ENCODE measurements at places on chromosomes 4 and X. TPM values are rescaled to one million over a fixed set of nuclear protein-coding genes. Genes with fewer than 3 reads are reported as not detected.

Gene VSIG4
- total RNA-seq, result not detected

Gene AIFM1
- 17.2 TPM for total RNA-seq

Gene CXorf51A
- not detected for total RNA-seq

Gene CORIN
- total RNA-seq, result 0.16 TPM

Gene SRPX
- 64.1 TPM for total RNA-seq

Data from bladder microvascular endothelial cell (primary cell).